IPS DF 19.7 (cell line): ENCODE measurements at places on chromosomes 3 and 15.

GRCh38 chr3:138282836-138283235 lies 46.8 kb downstream of the NME9 start:
- no peak for DNase-seq

DNA sequence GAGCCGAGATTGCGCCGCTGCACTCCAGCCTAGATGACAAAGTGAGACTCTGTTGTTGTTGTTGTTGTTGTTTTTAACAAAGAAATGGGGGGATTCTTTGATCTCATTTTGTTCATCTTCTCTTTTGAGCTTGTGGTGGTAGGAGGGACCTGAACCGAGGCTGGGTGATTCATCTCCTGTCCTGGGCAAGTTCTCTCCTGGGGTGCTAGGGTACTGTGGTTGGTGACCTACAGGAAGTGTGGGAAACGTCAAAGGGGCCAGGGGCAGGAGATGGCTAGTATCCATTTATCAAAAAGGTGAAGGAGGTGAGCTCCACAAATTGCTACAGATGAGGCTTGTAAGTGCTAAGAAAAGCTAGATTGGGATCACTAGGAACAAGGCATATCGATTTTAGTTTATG lies 14.3 kb downstream of the PPCDC start:
- DNase-seq, result no peak

DNA sequence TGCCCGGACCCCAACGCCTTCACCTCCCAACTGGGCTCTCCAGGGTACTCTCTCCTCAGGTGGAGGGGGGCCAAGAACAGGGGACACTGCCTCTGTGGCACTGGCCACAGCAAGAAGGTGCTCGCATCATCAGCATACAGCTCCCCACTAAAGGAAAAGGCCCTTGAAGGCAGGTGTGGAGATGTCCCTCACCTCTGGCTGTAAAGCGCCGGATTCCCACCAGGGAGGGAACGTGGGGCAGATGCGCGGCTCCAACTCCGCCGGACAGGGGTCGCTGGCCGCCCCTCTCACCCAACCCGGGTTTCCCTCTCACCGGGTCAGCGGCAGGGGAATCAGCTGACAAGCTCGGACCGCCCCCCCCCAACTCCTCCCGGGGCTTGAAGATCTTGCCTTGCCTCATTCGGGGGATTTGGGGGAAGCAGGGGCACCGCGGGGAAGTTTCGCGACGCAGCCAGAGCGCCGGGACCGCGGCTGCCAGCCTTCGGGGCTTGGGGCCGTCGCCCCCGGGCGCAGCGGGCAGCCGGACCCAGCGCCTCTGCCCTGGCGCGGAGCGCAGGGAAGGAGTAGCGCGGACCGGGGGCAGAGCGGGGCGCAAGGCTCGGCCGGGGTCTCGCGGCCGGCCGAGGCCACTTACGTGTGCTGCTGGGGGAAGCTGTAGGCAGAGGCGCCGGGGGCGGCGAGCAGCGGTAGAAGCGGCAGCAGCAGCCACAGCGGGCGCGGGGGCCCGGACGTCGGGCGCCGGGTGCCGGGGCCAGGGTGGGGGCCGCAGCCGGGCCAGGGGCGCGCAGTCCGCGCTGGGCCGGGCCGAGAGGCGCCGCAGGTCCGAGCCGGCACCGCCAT lies 630 bp downstream of the CACNA2D2 start:
- DNase-seq, result no peak

GRCh38 chr15:89826671-89827655 lies 12.3 kb upstream of the ANPEP start:
- no peak for DNase-seq

DNA sequence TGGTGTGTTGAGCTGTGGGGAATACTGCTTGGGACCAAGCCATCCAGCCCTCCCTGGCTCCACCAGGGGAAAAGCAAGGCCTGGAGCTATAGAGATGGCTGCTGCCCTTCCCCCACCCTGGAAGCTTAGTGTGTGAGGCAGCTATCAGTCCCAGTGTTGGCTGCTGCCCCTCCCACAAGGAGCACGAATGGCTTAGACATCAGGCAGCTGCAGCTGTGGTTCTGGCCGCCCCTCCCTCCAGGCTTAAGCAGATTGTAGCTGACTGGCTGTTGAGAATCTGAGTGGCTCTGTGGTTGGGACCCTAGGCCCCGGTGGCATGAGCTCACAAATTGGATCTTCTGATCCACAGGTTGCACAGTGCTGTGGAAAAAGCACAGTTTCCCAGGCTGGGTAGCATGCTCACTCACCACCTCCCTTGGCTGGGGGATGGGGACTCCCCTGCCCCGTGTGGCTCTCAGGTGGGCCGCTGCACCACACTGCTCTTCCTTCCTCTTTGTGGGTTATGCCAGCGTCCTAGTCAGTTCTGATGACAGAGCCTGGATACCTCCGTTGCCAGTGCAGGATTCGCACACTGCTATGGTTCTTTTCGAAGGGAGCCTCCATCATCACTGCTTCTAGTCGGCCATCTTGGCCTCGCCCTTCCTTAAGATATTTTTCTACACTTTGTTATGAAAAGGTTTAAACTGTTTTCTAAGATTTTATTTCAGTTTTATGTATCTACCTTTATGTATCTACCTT lies 21.2 kb upstream of the SUCNR1 start:
- DNase-seq, result no peak

GRCh38 chr15:40487816-40488682 lies 17.3 kb downstream of the CHST14 start:
- DNase-seq, result no peak

DNA sequence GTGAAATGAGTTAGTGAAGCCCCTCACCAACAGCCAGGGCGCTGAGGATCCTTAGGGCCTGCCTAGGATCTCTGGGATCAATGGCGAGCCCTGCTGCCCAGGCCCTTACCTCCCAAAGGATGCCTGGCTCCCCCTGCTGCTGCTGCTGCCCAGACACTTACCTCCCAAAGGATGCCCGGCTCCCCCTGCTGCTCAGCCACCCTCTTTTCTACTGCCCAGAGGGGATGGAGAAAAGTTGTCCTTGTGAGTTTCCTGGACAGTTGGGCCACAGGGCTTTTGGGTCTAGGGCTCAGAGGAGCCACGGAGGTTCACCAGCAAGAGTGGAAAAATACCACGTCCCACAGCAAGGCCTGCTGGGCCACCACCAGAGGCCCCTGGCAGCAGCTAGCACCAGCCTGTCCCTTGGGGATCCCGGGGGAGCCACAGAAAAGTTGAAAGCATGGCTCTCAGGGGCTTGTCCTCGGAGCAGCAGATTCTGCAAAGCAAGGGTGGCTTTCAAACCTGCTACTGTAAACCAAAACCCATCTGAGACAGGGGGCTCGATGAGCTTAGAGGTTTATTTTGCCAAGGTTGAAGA lies 59.4 kb downstream of the SLC6A6 start:
- no peak for DNase-seq
